Occipital lobe (tissue), 3 donors: ENCODE measurements at places on chromosomes 5 and 9. TPM values are rescaled to one million over a fixed set of nuclear protein-coding genes. Genes with fewer than 3 reads are reported as not detected.

C6 gene
- not detected for total RNA-seq

SLC34A1 gene
- not detected for total RNA-seq

PCDHGA5 gene
- 6.6 TPM for total RNA-seq

DNA sequence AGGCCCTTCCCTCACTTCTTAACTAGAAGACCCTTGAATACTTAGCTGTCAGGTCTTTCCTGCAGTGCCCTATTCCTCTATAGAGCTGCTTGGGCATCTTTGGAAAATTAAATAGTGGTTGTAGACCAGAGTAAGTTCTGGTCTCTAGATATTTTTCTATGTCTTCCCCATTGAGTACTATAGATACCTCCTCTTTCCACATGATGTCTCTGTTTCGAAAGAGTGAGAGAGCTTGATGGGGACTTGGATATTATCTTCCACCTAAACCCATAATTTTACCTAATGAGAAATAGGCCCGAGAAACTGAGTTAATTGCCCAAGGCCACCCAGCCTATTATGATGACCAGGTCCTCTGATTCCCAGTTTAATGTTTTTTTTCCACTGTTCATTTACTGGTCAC, 40.2 kb downstream of the SPEF2 start:
- no peak for DNase-seq

DNA sequence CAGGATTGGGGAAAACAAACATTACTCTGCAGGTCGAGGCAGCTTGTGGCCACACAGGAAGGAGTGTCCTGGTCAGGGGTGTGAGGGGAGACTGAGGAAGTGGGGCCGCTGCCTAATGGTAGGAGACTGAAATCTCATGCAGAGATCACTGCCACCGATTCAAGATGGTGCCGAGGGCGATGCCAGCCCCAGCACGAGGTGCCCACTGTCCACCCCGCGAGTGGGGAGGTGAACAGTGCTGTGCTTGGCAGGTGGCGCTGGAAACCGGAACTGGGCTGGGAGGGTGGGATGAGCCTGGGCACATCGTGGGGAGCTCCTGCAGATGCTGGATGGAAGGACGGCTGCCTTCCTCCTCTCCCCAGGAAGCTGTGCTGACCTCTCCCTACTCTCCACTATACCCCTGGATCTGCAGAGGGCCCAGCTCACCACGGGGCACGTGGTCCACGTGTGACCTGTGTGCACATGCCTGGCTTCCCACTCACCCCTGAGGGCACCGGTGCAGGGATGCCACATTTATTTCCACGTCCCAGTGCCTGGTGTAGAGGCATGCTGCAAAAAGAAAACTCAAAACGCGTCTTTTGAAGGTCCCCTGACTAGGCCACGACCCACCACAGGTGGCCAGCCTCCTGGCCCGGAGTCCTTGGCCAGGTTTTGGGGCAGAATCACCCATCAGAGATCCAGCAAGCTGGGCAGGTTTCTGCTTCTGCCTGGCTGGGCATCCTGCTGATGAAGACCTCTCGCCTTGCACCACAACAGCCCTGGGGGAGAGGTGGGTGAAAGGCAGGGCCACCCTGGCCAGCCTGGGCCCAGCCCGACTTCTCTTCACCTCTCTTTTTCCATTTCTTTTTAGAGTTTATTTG, 71.7 kb upstream of the FCN1 start:
- no peak for DNase-seq

GRCh38 chr5:11467588-11467987, 436.7 kb downstream of the CTNND2 start:
- no peak for DNase-seq

- DNase-seq = no peak
These were observed 216.8 kb downstream of the PAX5 start for GRCh38 chr9:36817160-36817834.

GRCh38 chr5:99248066-99248465, 319.3 kb upstream of the CHD1 start:
- DNase-seq = no peak

GRCh38 chr9:38008168-38009034, 60.6 kb downstream of the SHB start:
- no peak for DNase-seq

DNA sequence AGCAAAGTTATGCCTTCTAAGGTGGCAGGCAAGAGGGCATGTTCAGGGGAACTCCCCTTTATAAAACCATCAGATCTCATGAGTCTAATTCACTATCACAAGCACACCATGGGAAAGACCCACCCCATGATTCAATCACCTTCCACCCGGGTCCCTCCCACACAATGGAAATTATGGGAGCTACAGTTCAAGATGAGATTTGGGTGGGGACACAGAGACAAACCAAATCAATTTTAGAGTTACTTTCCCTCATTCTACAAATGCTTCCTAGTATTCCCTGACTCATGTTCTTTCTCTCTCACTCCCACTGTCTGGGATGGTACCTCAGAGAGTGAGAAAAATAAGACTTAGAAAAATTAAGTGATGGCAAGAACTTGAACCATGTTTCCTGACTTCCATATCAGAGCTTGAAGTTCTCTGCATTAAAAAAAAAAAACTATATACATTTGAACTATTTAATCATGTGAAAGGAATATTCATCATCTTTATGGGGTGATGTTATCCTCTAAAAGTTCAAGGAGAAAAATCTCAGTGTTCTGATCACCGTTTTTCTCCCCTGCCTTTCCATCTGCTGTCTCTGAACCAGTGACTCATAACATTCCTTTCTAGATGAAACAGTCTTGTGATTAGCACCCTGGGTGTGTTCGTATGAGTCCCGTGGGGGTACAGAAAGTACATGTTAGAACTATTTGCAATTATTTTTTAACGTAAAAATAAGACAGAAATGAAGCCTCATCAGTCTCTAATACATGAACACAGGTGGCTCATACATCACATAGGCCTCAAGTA, 282.9 kb downstream of the SLF1 start:
- DNase-seq = no peak

- DNase-seq = no peak
These were observed 406.1 kb downstream of the ICE1 start for GRCh38 chr5:5828619-5829018.

- DNase-seq = no peak
These were observed 110.5 kb upstream of the KLF4 start for GRCh38 chr9:107600060-107600573.

DNA sequence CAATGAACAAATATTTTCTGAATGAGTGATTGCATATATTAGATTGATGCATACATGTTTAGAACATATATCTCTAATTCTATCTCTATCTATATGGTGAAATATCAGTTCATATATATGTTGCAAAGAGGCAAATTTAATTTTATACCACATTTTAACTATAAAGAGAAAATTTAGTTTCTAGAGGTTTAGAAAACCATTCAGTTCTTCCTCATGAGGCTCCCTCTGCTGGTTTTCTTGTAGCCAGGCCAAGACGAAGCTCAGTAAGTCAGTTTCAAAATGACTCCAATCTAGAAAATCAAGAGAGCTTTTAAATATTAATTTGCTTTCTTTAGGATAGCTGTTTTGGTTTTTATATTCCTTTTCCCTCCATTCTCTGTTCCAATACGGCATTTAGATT, 312.1 kb downstream of the TMEM232 start:
- no peak for DNase-seq

GRCh38 chr9:123338710-123339665, 17.0 kb upstream of the CRB2 start:
- DNase-seq = peak; percentile 83

DNA sequence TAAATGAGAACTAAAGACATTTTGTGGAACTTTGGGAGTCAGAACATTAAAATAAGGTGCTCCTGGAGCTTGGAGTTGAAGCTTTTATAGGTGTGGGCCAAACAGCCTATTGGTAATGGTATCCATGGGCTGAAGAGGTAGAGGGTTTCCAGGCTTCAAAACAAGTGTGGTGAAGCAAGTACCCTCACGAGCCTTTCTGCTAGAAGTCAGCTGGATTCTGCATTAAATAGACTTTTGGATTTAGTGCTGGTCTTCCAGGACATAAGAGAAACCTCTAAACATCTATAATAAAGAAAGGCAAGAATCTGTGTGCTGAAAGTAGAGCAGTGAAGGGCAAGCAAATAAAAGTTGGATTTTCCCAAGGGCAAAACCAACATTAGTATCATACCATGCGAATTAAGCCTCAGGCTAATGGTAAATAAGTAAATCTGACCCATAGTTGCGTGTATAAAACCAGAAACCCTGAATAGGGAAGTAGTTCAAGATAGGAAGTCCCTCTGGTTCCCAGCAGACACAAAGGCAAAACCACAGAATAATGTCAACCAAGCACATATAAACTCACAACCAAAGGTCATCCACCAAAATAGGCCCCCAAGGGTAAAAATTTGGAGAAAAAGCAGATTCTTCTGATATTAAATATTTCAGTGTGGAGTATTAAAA, 306.3 kb downstream of the TLE4 start:
- no peak for DNase-seq

DNA sequence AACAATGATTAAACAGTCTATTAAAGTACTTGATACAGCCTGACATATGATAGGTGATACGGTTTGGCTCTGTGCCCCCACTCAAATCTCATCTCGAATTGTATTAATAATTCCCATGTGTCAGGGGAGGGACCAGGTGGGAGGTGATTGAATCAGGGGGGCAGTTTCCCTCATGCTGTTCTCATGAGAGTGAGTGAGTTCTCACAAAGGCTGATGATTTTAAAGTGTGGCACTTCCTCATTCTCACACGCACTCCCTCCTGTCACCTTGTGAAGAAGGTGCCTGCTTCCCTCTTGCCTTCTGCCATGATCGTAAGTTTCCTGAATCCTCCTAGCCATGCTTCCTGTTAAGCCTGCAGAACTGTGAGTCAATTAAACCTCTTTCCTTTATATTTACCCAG, 40.1 kb upstream of the TARS1 start:
- DNase-seq = no peak

GRCh38 chr5:80220245-80220897, 35.5 kb downstream of the SERINC5 start:
- DNase-seq = no peak

DNA sequence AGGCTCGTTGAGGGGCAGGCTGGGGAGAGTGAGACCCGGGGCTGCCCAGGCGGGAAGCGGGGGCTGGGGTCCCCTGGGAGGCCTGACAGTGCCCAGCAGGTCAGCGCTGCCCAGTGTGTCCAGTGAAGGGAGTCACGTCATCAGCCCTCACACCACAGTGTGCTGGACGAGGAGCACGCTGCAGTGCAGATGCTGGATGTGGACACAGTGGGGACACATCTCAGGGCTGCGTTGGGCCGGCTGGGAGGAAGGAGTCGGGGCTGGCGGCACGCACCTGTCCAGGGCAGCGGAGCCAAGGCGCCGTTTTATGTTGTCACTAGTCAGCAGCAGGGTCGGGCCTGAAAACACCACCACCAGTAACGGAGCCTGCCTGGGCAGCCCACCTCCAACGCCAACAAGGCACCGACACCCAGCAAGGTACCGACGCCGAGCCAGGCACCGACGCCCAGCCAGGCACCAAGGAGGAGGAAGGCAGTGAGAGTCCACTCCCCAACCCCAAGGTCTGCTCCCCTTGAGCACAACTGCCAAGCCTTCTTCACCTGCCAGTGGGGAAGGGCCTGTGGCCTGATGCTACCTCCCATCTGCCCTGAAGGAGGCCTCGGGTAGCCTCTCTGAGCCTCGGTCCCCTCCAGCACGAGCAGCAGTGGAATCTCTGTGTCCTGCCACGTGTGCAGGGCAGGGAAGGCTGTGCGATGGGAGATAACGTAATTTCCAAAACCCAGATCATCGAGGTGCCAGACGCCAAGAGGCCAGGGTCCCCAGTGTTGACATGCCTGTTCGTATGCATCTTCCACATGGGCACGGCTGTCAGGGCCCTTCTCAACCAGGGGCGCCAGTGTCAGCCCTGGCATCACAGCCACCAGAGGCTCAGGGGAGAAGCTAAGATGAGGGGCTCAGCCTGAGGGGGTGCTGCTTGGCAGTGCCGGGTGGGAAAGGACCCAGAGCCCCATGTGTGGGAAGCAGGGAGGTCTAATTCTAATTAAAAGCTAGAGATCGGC, 21.9 kb upstream of the NSMF start:
- DNase-seq = no peak

DNA sequence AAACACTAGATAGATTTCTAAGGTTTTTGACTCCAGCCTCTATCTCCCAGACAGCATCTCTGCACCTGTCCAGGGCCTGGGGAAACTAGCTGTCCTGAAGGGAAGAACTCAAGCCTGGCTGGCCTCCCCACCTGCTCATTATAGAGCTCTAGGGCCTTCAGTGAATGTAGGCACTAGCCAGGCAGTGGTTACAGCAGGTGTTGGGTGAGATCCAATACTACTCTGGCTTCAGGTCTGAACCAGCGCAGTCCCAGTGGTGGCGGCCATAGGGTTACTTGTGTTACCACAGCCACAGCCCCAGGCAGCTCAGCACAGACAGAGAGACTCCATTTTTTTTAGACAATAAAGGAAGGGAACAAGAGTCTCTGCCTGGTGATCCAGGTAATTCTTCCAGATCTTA, 449.2 kb downstream of the IRX1 start:
- DNase-seq = no peak

- no peak for DNase-seq
These were observed 19.7 kb downstream of the CAMSAP1 start for GRCh38 chr9:135887585-135888050.

- DNase-seq = no peak
These were observed 26.2 kb downstream of the SHB start for GRCh38 chr9:38042626-38043357.

DNA sequence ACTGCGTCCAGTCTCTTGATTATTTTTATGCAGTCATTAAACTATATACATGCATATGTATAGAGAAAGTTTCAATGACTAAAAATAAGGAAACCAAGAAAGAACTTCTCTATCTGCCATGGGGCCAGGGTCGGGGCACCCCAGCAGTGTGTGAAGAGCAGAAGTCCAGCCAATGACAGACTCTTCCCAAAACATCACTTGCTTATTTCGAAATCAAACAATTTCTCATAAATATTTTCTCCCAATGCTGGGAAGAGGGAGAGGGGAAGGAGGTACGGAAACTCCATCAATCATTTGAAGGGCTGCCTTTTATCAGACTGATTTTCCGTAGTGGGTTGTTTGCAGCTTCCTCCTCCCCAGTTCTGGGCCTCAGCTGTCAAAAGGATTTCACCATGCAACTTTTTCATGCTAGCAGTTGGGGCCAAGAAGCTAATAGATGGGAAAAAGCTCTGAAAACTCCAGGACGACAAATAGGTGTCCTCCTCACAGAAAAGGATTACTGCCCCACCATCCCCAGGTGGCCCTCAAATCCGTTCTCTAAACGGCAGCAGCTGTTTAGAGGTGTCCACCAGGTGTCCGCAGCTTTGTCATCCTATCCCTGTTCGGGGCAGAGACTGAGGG, 617 bp upstream of the FPGS start:
- no peak for DNase-seq
